ENCODE measurements at places on chromosomes 1 and 21.

- peaks cover 20% of the 10 kb centered on the region for H3K27me3 ChIP-seq
- no peaks in the 10 kb centered on the region for H3K36me3 ChIP-seq
- H3K4me1 ChIP-seq: peaks cover 13% of the 10 kb centered on the region
- DNase-seq: no peak
- no peak overlapping the region for H3K4me3 ChIP-seq
- peak overlapping the region; percentile 7 for H3K27ac ChIP-seq
Observed at GRCh38 chr1:154809436-154810413, 60.4 kb downstream of the KCNN3 start.

DNA sequence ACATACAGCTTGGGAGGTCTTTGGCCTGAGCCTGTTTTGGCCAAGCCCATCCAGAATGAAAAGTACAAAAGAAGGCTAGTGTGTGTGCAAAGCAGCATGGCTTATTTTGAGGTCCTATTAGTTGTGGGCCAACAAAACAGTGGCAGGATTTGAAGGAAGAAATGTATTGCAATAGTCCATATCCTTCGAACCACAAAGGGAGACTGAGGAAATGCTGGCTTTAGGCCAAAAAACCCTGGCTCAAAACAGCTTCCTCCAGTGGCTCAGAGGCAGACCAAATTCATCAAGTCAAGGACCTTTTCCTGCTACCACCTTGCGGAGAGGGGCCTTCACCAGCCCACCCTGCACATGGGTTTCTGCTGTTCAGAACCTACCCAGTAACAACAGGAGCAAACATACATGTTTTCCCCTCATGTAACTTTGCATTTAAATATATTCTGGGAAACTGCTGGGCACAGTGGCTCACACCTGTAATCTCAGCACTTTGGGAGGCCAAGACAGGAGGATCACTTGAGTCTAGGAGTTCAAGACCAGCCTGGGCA lies 43.3 kb downstream of the VPS26C start:
- H3K4me3 ChIP-seq: no peak overlapping the region
- H3K27me3 ChIP-seq: no peaks in the 10 kb centered on the region
- peak overlapping the region; percentile 41 for H3K27ac ChIP-seq
- H3K4me1 ChIP-seq: peaks cover 74% of the 10 kb centered on the region
- DNase-seq: no peak

GRCh38 chr1:3471356-3472087 lies 17.1 kb downstream of the ARHGEF16 start:
- DNase-seq: no peak
- no peaks in the 10 kb centered on the region for H3K36me3 ChIP-seq
- no peak overlapping the region for H3K4me3 ChIP-seq
- no peaks in the 10 kb centered on the region for H3K4me1 ChIP-seq
- H3K27me3 ChIP-seq: no peaks in the 10 kb centered on the region
- H3K27ac ChIP-seq: no peak overlapping the region

- H3K4me3 ChIP-seq: no peak overlapping the region
- H3K27ac ChIP-seq: no peak overlapping the region
- peaks cover 23% of the 10 kb centered on the region for H3K27me3 ChIP-seq
- H3K4me1 ChIP-seq: no peaks in the 10 kb centered on the region
- DNase-seq: no peak
Observed at GRCh38 chr21:41715649-41716281, 51.1 kb downstream of the RIPK4 start.

DNA sequence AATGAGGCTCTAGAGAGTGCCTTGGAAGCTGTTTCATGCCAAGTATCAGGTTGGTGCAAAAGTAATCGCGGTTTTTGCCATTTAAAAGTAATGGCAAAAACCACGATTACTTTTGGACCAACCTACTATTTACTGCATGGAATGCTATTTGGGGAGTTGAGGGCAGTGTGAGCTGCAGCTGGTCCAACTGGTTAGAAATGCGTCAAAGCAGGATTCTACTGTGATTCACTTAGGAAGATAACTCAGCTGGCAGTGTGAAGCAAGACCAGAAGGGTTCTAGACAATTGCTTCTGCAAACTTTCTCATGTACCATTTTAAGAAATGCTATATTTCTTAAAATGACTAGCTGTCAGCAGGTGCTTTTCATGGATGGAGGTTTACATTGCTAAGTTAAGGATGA lies 21.2 kb upstream of the PLA2G2C start:
- no peak for DNase-seq
- H3K27me3 ChIP-seq: peaks cover 17% of the 10 kb centered on the region
- no peak overlapping the region for H3K4me3 ChIP-seq
- H3K27ac ChIP-seq: no peak overlapping the region
- no peaks in the 10 kb centered on the region for H3K36me3 ChIP-seq

DNA sequence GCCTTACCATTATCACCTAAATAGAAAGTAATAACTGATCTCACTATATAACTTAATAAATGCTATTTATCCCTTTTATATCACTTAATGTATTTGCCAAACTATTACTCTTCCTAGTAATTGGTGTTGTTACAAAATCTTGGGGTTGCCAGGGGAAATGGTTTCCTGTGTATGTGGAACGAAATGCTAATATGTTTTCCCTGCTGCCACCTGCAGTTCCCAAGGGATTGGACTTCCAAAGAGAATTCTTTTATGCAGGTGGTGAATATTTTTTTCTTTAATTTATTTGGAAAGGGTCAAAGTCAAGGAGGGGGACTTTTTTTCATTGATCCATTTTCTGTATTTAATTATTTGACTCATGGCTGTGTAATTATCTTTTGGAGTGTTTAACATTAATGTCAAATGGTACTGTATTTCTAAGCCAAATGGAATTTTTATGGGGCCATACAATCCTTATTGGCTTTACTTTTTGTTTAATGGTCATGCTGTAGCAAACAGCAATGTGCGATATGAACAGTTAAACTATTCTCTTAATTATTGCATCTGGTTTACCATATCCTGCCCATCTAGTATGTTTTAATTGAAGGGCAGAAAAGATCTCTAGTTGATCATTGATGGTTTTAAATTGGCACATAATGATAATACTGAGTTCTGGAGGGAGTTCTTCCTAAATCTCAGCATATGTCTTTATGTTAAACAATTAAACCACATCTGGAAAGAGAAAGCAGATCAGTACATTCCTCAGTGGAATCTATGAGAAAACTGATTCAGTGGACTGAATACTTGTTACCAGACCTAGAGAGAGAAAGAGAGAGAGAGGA lies 486.3 kb downstream of the TTLL7 start:
- no peaks in the 10 kb centered on the region for H3K27me3 ChIP-seq
- H3K36me3 ChIP-seq: peaks cover 53% of the 10 kb centered on the region
- H3K4me3 ChIP-seq: no peak overlapping the region
- H3K27ac ChIP-seq: no peak overlapping the region

GRCh38 chr1:177441281-177441680 lies 270.5 kb downstream of the BRINP2 start:
- no peak overlapping the region for H3K4me3 ChIP-seq
- DNase-seq: no peak
- no peaks in the 10 kb centered on the region for H3K36me3 ChIP-seq

DNA sequence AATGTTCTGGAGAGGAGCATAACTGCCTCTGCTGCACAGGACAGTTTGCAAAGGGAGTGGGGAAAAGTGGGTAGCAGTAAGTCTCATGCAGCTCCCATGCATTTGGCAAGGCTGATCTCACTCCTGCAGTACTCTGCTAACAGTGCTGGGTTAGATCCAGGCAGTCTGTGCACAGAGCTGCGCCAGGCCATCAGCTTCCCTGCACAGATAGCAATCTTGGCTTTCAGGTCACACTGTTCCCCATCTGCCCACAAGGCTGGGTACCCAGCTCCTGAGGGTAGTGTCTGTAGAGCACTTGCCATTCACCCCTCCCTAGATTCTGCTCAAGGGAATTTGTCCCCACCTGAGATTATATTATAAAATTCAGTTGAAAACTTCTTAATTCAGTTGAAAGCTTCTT lies 72.1 kb downstream of the SH3BGR start:
- no peaks in the 10 kb centered on the region for H3K27me3 ChIP-seq
- no peak overlapping the region for H3K27ac ChIP-seq

- H3K27ac ChIP-seq: no peak overlapping the region
- no peaks in the 10 kb centered on the region for H3K27me3 ChIP-seq
- H3K4me1 ChIP-seq: no peaks in the 10 kb centered on the region
- DNase-seq: no peak
- H3K4me3 ChIP-seq: no peak overlapping the region
Observed at GRCh38 chr1:96416701-96417444, 304.7 kb upstream of the PTBP2 start.
